NCI-H1694 (cell line): ENCODE measurements at places on chromosomes 3 and 15.

DNA sequence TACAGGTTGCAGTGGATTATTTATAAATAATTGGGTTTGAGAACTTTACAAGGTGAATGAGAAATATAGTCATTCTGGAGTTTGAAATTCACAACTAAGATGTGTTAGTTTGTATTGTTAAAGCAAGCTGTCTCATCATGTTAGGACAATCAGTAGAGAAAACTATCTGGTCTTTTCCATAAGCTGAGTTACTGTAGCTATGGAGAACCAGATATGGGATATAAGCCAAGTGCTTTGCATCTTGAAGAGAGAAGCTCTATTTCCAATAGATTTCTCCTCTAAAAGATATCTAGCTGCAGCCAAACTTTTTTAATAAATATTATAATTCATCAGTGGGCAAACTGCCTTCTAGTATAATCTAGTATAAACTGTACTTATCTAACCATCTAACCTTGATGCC is 11.3 kb downstream of the P3H2 start:
- no peak for DNase-seq

DNA sequence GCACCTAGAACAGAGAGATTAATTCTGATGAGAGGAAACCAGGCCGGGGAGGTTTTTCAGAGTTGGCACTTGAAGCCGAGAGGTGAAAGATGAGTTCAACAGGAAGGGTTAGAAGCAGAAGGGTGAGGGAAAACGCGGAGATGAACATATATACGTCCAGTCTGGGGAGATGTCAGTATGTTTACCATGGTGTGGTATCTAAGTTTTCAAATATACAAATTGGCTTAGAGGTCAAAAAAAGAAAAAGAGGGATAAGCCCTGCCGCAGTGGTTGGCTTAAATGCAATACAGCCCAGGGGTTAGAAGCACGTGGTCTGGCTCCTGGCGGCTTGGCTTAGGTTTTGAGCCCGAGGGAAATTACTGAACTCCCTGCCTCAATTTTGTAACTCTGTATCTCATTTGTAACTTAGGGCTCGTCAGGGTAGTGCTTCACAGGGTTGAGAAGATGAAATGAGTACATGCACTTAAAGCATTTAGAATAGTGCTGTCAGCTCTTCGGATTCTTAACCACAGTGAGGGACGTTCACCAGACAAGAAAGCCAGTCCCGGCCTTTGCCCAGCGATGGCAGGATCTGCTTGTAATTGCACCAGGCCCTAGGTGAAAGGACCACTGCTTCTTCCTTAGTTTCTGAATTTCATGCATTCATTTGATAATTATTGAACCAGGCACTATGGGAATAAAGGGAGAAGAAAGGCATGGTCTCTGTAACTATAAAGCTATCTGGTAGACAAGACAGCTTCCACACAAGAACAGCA is 6.4 kb downstream of the HES1 start:
- DNase-seq: no peak

GRCh38 chr3:39126532-39127071 is 19.1 kb downstream of the TTC21A start:
- DNase-seq: no peak

DNA sequence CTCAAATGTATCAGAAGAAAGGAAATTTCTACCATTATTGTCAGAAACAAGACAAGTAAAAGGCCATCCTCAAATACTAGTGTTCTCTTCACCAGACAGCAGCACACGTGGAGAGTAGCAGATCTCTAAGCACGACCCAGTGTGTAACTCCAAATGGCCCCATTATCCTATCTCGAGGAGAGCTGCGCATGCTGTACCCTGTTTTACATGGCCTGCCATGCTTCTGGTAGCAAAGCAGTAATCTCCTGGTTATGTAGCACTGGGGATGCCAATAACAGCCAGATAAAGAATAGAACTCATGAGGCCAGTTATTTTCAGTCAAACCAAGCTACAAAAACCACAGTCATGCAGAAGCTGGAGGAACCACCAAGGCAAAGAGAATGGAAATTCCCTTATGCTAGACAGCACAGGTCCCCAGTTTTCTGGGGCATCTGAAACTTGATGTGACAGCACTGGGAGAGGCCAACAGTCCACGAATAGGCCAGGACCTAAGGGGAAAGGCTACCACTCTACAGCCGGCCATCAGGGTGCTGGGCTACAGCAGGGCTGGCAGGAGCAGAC is 73.0 kb downstream of the LIPC start:
- DNase-seq: no peak

DNA sequence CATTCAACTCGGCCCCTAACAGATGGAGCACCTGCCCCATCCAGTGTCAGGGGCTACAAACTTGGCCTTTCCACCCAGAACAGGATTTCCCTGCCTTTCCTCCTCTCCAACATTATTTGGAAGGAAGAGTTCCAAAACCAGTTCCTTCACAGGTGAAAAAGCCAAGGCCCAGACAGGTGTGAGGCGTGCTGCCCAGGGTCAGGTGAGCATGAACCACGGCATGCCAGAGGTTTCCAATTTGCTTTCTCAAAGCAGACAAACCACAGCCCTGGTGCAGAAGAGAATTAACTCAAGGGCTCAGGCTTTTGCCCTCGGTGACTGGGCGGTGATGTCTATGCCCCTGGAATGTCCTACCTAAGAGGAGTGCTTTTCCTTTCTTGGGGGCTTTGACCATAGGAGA is 43.2 kb downstream of the LDHAL6B start:
- DNase-seq: no peak

GRCh38 chr3:169147238-169148008 is 516.1 kb downstream of the MECOM start:
- no peak for DNase-seq

GRCh38 chr3:125589547-125590122 is 5.7 kb downstream of the OSBPL11 start:
- no peak for DNase-seq

GRCh38 chr15:56699743-56700142 is 33.6 kb downstream of the ZNF280D start:
- DNase-seq: no peak

DNA sequence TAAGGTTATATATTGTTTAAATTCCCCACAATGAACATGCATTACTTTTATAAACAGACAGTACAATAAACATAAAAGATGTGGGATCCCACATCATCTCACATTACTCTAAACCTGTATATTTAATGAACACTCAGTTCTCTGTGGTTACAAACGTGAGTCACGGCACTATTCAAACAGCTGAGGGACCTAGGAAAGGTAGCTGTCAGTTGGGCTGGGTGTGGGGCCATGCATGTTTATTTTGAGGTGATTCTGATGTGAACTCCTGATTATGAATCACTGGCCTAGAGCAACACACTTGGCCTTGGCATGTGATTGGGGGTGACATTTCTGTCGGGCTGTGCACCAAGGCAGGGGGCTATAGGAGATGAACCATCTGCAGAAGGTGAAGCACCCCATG is 147.6 kb upstream of the HACD2 start:
- no peak for DNase-seq

- DNase-seq: no peak
Observed at GRCh38 chr15:69973102-69973714, 124.5 kb downstream of the TLE3 start.

DNA sequence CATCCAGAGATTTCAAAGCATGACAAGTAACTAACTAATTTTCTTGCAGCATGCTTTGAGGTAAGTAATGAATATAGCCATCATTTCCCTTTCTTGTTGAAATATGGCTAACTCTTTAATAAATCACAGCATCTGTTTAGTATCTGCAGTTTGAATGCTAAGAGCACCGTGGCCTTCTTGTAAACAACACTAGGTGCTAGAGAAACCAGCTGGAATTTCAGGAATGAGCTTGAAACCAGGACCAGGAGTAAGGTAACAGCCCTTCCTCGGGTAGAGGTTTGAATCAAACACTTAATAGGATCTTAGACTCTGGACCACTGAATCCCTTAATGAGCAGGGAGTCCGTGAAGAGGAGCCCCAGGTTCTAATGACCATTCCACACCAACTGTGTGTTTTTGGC is 13.6 kb downstream of the CALML4 start:
- DNase-seq: no peak

DNA sequence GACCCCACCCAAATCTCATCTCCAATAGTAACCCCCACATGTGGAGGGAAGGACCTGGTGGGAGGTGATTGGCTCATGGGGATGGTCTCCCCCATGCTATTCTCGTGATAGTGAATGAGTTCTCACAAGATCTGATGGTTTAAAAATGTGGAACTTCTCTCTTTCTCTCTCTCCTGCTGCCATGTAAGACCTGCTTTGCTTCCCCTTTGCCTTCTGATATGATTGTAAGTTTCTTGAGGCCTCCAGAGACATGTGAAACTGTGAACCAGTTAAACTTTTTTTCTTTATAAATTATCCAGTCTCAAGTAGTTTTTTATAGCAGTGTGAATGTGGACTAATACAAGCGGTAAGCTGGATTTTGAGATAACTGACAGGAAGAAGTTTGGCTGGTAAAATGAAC is 60.3 kb upstream of the MBNL1 start:
- DNase-seq: no peak

DNA sequence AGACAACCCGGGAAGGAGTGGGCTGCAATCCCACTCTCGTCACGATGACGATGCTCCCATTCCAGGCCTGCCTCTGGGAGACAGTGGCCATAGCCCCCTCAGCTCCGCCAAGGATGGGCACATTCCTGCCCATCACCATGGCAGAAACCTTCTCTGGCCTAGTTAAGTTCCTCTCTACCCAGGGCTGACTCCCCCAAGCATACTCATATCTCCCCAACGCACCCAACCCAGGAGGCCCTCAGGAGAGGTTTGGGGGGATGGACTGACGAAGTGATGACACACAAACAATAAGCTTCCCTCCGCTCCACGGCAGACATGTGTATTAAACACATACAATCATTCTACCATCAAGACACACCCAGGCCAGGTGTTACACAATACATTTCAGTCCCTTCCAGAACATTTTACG is 60.1 kb downstream of the VGLL4 start:
- no peak for DNase-seq

- DNase-seq: no peak
Observed at GRCh38 chr15:66131831-66132230, 121.7 kb downstream of the MEGF11 start.

GRCh38 chr3:189748046-189748445 is 116.9 kb downstream of the TP63 start:
- DNase-seq: no peak

DNA sequence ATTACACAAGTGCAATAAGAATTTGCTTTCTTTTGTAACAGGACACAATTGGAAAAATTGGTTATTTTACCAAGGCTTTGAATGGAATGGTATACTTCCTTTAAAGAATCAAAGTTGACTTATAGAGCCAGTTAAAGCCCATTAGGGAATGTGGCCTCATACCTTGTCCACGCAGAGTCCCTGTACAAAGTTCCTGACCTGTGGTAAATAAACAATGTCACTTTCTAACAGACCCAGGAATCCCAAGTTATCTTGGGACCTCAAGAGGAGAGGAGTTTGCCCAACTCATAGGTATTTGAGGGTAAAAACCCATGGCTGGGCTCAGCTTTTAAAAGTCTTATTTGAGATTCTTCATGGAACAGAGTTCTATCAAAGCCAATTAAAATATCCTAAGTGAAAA is 12.0 kb upstream of the NUP210 start:
- no peak for DNase-seq

DNA sequence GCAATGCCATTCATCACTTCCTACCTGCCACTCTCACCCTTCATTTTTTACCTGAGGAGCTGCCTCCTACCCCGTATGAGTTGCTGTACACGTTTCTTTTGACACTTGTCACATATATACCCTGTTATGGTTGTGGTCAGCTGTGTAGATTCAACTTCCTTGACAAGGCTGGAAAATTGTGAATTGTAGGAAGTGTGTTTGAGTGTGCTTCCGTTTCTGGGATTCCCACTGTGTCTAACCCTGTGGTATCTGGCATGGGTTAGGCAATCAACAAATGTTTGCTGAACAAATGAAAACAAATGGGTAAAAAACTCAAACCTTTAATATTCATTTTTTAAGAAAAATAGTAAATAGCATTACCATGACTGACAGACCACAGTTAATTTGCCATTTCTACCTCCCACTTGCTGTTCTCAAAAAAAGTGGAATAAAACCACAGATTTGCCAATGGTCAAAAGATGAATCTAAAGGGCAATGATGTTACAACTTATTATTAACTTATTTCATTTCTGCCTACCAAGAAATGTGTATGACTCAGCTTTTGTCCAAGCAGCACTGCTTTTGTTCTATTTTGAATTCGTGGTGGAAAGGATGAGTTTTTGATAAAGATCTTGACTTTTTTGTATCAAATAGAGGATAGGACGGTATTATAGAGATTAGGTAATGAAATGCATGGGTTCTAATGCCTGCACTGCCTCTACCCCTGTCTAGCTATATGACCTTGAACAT is 404.6 kb downstream of the LPP start:
- no peak for DNase-seq

DNA sequence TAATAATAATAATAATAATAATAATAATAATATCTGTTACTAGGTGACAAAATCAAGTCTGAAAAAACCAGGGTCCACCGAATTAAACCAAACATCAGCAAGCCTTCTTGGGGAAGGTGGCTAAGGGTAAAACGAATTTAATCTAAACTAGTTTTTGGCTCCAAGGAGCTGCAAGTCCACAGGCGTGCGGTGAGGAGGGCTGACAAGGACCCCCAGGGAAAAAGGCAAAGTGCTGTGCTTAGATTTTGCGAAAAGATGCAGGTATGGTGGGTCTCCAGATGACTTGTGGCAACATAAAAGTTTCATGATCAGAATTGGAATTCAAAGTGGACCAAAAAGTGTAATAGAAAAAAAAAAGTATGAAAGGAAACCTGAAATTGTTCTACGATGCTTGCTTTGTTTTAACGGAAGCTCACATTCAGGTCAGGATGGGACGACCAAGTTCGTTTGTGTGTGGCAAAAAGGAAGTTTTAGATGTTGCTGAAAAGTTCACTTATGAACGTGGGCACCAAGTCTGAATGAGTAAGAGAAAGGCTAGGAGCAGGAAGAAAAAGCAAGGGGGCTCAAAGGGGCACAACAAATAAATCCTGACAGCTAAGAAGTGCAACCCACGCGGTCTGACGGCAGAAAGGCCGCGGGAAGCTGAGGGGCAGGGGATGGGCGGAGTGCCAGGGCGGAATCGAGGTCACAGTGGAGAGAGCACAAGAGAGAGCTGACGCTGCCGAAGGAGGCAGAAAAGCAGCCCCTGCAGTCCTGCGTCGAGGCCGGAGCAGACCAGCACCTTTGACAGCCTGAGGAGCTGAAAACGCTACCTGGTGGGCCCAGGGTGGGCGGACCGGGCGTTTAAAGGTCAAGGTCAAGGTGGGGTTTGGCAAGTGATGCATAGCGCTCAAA is 1.1 kb downstream of the WDR82 start:
- no peak for DNase-seq

DNA sequence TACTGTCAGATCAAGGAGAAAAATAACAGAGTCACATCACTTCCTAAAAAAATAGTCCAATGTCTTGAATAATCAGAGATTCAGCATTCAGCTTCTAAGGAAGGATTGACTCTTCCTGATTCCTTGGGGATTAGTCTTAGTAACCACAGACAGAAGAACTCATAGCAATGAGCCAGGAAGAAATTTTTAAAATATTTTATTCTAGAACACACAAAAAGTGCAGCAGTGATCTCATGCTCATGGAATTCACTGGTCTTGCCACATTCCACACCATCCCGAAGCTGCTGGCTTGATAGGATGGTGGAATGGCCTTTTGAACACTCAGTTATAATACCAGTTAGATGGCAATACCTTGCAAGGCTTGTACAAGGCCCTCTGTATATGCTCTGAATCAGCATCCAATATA is 43.0 kb upstream of the ABI3BP start:
- DNase-seq: no peak
